Renal cortical epithelial cell (primary cell): ENCODE measurements at places on chromosomes 6 and 20.

GRCh38 chr6:33080127-33081089 lies 4.6 kb downstream of the HLA-DPB1 start:
- DNase-seq = peak; percentile 56

- DNase-seq = no peak
Measured at GRCh38 chr6:7142918-7143475, 35.2 kb downstream of the RREB1 start.

- no peak for DNase-seq
Measured at GRCh38 chr6:136550045-136550329, 235 bp downstream of the MAP7 start.

- DNase-seq = no peak
Measured at GRCh38 chr20:22908944-22909343, 126.2 kb upstream of the SSTR4 start.

DNA sequence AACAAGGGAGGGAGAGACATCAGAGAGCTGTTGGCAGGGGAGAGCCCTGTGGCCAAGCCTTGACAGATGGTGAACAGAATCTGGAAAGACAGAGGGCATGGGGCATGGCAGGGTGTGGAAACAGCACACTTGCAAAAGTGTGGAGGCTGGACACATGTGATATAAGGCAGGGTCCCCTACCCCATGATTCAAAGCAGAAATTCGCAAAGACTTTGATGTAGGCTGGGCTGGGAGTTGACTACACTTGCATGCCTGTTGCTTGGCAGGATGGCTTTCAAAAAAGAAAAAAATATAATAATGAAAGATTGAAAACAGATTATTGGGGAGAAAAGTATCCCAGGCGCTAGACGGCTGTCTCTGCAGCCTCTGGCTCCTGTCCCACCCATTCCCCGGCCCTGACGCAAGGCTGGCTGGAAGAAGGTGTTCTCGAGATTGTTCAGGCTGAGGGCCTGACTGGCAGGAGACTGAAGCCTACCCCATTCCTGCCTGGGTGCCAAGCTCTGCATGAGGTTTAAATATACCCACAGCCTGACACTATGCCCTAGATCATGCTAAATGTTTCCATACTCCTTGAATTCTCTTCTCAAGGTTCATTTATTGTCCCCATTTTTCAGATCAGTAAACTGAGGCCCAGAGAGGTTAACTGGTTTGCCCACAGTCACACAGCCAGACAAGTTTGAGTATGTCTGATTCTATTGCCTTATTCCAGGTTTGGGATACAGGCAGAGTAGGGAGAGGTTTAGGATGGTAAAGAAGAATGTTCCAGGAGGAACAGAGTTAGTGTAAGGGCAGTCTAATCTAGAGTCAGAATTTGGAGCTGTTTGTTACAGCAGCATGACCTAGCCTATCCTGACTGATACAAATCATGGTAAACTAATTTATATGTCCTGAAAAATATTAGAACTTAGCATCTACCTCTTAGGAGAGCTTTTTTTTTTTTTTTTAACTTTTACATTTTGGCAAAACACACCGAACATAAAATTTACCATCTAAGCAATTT lies 23.4 kb upstream of the CCN5 start:
- no peak for DNase-seq

DNA sequence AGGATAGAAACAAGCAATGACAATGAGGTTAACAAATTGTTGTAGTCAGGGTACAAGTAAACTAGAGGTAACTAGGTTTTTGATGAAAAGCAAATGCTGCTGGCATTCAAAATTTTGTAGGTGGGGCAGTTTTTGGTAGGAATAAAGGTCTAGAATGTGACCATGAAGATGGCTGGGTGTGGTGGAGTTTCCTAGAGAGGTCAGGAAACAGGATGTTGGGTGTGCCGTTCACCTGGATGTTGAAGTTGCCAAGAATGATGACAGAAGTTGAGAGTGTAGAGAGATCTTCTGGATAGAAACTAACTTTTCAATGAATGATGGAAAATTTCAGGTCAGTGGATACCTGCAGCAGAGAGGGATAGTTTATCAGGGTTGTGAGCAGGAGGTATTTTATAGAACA lies 22.7 kb downstream of the MAPK14 start:
- DNase-seq = no peak

- DNase-seq = no peak
Measured at GRCh38 chr6:116949964-116950363, 72.9 kb downstream of the RFX6 start.

GRCh38 chr6:153957394-153957793 lies 81.6 kb upstream of the OPRM1 start:
- DNase-seq = no peak

GRCh38 chr20:57605878-57606277 lies 14.3 kb downstream of the ZBP1 start:
- DNase-seq = no peak

DNA sequence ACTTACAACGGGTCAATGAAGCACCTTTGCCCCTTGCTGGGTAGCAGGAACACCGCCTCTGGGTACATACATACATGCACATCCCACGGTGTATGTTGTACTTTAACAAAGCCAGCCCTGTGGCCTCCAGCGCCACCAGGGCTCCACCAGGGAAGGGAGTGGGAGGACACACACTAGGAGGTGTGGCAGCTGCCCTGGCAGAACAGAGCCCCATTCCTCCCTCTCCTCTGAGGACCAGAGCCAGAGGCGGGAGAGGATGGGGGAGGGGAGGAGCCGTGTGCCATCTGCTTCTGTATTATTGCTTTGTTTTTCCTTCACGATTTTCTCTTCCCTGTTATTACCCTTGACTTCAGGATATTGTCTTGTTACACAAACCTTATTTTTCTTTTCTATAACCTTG lies 105.8 kb upstream of the TRAF3IP2 start:
- no peak for DNase-seq

DNA sequence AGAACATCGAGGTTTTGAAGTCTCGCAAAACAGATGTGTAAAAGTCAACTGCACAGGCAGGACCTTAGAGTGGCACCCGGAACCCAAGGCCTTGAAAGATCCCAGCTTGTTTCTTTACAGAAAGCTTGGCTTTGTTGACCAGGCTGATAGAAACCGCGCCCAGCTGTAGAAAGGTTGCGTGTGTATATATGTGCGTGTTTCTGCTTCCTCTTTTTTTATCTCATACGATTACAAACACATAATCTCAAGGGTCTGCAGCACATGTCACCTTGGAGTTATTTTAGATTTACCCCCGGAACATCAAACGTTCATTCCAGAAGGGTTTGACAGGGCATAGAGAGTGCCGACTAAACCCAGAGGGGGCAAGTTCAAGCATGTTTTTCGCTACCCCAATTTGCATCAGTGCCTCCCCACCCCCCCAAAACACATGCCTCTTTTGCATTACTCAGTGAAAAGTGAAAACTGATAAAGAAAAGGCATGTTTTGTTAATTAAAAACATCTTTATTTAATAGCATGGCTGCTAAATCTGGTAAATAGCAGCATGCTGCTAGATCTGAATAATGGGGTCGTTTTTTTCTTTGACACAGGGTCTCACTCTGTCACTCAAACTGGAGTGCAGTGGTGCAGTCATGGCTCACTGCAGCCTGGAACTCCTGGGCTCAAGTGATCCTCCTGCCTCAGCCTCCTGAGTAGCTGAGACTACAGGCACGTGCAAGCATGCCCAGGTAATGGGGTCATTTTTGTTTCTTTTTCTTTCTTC lies 33.2 kb upstream of the NCOA3 start:
- DNase-seq = no peak

DNA sequence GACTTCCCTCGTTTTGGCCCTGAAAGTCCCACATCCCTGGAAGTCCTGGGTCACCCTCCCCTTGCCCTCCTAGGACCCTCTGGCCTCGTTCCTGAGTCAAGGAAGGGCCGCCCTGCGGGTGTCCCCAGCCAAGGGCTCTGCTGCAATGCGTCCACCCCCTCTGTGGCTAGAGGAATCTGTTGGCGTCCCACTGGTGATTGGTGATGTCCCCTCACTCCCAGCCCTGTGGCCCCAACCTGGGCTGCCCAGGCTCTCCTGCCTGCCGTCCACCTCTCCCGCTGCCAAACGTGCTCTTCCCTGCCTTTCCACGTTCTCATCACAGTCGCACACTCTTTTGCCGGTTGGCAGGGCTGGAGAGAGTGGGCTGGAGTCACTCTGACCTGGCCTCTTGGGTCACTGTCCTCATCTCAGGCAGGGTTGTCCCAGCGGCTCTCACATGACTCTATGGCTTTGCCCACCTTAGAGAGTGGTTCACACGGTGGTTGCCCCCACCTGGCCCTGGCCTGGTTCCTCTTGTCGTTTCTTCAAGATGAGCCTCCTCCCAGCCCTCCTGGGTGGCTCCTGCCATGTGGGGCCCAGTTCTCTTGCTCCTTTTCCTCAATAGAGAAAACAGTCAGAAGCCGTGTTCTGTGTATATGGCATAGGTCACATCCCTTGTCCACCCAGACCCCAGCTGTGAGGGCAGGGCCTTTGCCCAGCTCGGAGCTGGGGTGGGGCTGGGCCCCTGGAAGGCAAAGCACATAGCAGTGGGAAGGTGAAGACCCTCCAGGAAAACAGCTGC lies 100.9 kb downstream of the TMEM242 start:
- DNase-seq = no peak

DNA sequence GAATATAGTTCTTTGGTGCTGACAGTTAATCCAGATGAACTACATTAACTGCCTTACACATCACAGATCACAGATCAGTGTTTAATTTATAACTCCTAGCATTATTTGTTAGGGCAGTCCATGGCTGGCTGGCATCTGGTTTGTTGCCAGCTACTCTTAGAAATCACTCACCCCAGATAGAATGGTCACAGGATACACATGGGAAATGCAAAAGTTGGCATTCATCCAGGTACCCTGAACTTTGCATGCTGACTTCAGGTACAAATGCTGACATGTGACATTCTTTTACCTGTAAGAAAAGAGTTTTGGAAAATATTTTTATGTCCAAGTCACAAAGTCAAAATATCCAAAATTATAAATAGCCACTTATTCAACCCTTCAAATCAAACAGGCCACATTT lies 20.2 kb downstream of the FBXL4 start:
- peak; percentile 94 for DNase-seq

DNA sequence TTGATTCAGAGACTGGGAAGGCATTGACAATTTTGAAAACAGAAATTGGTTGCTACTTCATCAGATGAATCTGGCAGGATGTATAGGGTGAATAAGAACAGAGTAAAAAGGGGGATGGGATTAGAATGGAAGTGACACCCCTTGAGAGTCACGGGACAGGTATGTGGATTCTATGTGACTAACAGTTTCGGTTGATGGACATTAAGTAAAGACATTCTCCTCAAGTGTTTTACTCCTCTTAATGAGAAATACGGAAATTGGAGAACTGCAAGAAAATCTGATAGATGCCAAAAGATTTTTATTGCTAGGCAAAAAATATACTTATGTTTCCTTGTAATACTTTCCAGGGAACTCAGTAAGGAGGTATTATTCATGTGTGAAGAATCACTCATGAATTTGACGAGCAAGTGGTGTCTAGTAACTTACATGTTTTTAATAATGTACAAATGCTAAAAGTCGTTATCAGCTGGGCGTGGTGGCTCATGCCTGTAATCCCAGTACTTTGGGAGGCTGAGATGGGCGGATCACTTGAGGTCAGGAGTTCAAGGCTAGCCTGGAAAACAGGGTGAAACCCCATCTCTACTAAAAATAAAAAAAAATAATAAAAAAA lies 135.8 kb downstream of the KIF16B start:
- DNase-seq = no peak

DNA sequence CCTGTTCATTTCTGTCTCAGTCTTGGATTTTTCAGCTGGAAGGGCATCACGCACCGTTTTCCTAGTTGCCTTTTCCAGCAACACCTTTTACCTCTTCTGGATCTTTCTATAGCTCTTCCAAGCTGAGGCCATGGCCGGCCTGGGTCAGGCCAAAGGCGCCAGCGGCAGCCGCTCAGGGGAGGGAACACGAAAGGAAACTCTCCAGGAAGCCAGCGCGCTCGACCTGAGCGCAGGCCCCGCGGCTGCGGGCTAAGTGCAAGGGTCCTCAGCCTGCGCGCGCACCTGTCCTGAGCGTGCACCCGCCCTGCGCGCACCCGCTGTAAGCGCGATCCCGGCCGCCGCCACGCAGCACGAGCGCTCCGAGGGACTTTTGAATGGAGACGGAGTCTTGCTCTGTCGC lies 43.8 kb upstream of the TMEM181 start:
- no peak for DNase-seq

- DNase-seq = peak; percentile 39
Measured at GRCh38 chr20:23367770-23368169, 5.8 kb downstream of the GZF1 start.

- DNase-seq = no peak
Measured at GRCh38 chr20:15205028-15205427, 867.6 kb upstream of the FLRT3 start.

GRCh38 chr20:15925376-15925775 lies 647.9 kb downstream of the KIF16B start:
- no peak for DNase-seq

GRCh38 chr20:1509237-1509636 lies 18.0 kb upstream of the SIRPB2 start:
- DNase-seq = peak; percentile 44

DNA sequence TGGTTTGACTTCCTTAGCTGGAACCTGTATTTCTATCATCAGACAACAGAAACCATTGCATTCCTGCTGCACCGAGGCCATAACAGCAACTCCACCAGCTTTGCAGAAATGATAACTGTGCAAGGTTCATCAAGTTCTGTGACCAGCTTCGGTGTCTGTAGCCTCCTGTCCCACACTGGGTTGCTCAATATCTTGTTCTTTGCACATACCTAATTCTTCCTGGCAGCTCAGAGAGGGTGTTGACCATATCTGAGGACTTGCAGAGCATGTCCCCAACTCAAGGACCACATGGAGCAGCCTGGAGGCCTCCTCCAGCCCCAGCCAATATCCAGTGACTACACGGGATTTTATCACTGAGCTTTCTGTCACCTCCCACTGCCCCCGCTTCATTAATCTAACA lies 59.3 kb upstream of the SCAF8 start:
- DNase-seq = no peak

GRCh38 chr6:34583461-34583860 lies 27.3 kb upstream of the SPDEF start:
- DNase-seq = no peak
